ENCODE measurements at places on chromosomes 5 and 9.

DNA sequence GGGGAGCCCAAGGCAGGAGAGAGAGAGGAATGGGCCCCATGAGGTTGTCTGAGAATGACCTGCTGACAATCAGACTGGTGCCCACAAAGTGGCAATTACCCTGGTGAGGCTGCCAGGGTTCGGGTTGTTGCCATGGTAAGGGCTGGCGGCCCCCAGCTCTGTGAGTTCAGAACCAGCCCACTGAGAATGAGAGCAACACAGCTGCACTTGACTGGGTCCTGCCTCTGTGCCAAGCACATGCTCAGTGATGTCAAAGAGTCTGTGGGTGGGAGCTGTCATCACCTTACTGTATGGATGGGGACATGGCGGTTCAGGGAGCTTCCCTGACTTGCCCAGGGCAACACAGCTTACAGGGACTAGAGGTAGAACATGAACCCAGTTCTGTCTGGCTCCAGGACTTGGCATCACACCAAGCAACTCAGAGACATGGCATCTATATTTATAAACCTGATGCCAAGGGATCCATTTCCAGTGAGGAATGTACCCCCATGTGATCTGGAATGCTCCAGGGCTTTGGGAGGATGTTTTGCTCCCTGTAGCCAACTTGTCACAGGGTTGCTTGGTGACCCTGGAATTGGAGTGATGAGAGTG, 38.2 kb upstream of the TEX48 start:
- DNase-seq, result no peak

- DNase-seq, result no peak
These were observed 37.6 kb upstream of the HNRNPA0 start for GRCh38 chr5:137791799-137792198.

DNA sequence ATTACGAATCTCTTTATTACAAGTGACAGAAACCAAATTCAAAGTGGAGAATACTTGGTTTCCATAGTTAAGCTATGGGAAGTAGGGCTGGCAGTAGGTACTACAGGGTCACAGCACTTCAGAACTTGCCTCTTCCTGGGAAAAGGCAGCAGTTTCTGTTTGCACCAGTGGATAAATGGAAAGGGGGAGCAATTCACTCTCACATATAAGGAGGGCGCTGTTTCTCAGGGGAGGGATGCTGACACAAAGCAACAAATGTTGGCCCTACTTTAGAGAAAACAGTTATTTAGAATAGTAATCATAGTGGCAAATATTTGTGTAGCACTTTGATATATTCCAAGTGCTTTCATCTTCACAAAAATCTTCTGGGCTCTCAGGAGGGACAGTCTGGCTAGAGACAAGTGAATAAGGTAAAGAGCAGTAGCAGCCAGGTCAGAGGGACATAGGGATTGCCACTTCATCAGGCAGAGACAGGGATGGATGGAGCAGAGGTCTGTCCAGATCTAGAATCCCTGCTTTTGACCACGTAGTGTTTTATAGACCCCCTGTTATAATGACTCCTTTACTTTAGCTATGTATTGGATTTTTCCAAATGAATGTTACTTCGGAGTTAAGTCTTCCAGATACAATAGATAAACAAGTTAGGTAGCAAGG, 554.8 kb upstream of the SGCD start:
- no peak for DNase-seq

GRCh38 chr5:80958616-80959015, 1.5 kb upstream of the RASGRF2 start:
- no peak for DNase-seq

GRCh38 chr5:65994117-65994786, 67.9 kb downstream of the ERBIN start:
- no peak for DNase-seq

GRCh38 chr9:123062351-123063176, 29.1 kb downstream of the GPR21 start:
- no peak for DNase-seq

- no peak for DNase-seq
These were observed 96.2 kb downstream of the OLFM1 start for GRCh38 chr9:135183528-135184180.

- DNase-seq, result no peak
These were observed 53.0 kb upstream of the NXNL2 start for GRCh38 chr9:88481933-88482332.

GRCh38 chr5:110768138-110768860, 29.5 kb downstream of the SLC25A46 start:
- no peak for DNase-seq

GRCh38 chr9:95484225-95484624, 32.5 kb downstream of the PTCH1 start:
- no peak for DNase-seq

GRCh38 chr5:144318460-144318859, 147.8 kb downstream of the KCTD16 start:
- no peak for DNase-seq

DNA sequence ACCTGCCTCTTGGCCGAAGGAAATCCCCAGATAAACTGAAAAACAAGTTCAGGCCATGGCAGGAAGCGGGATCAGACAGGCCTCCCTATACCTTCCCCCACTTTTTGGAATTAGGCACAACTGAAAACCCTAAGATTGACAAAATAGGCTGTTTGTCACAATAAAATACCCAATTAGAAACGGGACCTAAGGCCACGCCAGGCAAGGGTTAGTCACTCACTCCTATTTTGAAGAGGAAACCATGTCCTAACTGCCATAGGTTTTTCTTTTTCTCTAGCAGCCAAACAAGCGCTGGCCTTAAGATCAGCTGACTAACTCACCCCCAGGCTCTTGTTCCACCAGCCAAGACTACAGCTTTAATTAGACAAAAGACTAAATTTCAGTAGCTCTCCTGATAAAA, 11.9 kb downstream of the FBP2 start:
- DNase-seq, result no peak

GRCh38 chr9:128798896-128799295, 11.8 kb downstream of the TBC1D13 start:
- DNase-seq, result no peak

GRCh38 chr5:157252711-157253465, 13.0 kb upstream of the CYFIP2 start:
- DNase-seq, result no peak

GRCh38 chr9:130471411-130472183, 26.8 kb downstream of the ASS1 start:
- no peak for DNase-seq

DNA sequence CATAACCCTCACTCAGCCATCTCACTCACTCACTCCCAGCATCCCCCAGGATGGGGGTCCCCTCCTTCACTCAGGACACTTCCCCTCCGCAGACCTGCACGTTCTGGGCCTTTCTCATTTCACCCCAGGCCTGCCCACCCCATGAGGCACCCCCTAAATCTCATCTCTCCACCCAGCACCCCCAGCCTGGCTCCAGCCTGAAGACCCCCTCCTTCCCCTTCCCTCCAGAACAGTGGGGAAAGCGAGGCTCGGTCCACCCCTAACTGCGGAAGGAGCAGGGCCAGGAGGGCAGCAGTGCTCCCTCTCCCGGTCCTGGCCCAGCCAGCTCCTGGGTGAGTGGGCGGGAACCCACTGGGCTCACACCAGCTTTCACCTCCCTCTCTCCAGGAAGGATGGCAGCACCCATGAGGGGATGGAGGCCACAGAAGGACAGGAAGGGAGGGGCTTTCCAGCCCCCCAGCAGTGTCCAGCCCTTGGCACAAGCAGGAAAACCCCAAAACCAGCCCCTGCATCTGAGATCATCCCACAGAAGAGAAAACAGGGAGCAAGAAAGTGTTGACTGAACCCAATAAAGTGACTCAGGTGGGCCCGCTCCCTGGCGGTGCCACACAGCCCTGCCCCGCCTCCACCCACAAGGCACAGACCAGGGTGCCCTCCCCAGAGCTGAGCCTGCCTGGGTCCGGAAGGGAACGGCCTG, 55.0 kb downstream of the LRSAM1 start:
- DNase-seq, result no peak

GRCh38 chr9:76269789-76270188, 124.4 kb downstream of the RFK start:
- no peak for DNase-seq

DNA sequence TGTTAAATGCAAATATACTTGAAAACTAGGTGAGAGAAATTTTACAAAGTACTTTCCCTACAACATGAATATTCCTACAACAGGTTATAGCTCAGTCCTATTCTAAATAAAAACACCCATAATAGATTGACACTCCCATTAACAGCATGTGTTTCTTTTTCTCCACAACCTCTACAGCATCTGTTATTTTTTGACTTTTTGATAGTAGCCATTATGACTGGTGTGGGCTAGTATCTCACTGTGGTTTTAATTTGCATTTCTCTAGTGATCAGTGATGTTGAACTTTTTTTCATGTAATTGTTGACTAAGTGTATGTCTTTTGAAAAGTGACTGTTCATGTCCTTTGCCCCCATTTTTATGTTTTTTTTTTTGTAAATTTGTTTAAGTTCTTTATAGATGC, 1506.1 kb upstream of the CDH9 start:
- DNase-seq, result no peak

- DNase-seq, result no peak
These were observed 99.1 kb upstream of the RASGRF2 start for GRCh38 chr5:80860924-80861613.

DNA sequence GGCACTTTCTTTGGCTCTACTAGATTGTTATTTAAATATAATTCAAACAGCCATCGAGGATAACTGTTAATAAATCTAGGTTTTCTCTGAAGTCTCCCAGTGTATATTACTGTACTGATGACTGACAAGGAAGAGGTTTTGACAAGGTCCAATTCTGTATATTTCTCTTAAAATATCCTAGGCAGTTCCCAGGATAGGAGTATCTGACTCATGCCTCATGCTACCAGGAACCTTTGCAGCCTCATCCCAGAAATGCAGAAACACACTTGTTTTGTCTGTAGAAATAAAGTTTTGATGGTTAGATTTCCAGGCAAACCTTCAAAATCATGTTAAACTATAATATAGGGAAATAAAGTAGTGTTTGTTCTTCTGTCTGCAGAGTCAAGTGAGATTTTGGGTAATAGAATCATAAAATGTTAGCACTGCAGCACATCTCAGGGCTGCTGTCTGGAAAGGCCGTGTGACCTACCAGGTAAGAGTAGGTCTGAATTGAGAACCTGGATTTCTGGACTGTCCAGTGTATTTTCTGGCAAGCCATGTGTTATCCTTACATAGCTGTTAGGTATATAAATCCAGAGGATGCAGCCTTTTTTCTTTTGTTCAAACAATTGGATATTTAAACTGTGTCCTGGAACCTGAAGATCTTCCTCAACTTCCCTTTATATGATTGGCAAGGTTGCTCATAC, 8.3 kb downstream of the UBE2D2 start:
- no peak for DNase-seq

GRCh38 chr9:70135176-70135575, 91.5 kb downstream of the MAMDC2 start:
- no peak for DNase-seq

- DNase-seq, result no peak
These were observed 69.4 kb upstream of the DAB2IP start for GRCh38 chr9:121581786-121582600.

DNA sequence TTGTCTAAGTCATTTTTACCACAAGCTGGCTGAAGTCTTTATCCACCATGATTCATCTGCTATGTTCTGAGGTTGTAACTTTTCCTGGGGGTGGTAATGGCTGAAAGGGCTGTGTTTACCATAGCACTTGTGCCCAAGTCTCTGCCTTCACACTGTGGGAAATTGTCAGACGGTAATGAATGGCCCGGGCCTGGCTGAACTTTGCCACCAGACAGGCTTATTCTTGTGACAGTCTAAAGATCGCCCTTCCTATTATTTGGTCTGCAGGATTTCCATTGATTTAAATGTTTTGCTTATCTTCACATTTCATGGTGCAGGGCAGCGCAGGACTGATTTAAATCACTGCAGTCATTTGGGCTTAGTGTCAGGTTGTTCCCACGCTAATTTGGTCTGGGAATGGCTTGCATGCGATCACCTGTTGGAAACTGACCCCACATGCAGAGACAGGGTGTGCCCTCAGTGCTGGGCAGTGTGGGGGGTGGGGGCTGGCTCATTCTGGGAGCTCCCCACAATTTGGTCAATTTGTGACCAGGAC, 109.3 kb upstream of the ICE1 start:
- no peak for DNase-seq
